ENCODE measurements at places on chromosomes 4 and X.

DNA sequence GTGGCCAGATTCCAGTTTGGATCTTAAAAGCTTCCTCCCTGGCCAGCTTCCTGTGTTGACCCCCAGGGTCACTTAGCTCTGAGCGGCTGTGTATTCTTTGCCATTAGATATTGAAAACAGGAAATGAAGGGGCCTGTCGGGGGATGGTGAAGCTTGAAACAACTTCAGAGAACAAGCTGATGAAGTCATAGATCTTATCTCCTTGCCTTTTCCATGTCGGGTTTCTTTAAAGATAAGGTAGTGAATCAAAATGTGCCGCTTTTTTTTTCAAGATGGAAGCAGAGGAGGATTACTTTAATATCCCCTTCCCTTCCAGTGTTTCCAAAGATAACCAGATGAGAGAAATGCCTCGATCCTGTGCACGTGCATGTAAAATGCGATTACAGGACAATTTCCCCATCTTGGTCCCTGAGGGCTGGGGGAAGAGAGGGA, 508.5 kb downstream of the MID1IP1 start:
- DNase-seq: no peak

- DNase-seq: no peak
These were observed 98.4 kb downstream of the PHKA2 start for GRCh38 chrX:18885328-18886004.

DNA sequence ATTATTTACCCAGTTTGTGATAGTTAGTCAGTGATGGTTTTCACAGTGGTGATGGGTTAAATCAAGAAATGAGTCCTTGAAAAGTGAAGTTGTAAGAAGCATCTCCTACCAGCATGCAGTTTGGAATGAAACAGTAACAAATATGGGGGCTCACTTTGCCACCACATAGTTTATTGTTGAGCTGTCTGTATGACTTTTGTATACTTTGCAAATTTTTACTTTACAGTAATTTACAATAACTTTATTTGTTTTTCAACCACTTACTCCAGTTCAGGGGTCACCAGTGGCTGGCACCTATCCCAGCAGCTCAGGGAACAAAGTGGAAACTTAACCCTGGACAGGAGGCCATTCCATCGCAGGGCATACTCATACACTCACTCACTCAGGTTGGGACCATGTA, 64.5 kb upstream of the ANKRD50 start:
- DNase-seq: no peak

- no peak for DNase-seq
These were observed 75.6 kb downstream of the AFAP1 start for GRCh38 chr4:7863911-7864681.

DNA sequence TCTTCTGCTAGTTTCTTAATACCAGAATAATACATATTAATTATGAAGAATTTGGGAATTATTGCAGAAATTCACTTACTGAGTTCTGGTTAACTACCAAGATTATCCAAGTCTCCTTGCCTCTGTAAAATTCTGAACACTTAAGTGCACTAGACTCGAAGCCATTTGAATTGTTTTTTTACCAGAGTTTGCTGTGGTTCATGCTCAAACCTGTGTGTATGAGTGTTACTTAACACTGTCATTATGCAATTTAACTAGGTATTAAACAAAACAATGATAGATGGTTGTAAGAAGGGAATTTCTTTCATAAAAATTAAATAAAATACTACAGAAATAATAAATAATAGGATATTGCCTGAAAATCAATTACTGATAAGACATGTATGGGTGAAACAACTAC, 145.6 kb upstream of the FAT4 start:
- no peak for DNase-seq

DNA sequence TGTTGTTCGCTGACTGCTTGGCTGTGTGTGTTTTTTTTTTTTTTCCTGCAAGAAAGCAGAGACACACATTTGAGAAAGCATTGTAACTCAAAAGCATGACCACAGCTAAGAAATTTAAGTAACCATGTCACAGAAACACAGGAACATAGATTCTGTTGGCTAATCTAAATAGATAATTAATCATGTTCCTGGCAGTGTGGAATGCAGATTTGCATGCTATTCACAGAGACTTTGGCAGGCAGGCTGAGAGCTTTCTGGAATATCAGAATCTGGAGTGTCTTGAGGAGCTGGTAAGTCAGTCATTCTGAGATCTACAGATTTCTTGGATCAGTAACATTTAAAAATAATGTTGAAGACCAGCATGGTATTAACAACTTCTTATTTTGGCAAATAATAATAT, 33.2 kb upstream of the SMS start:
- no peak for DNase-seq

- no peak for DNase-seq
These were observed 30.7 kb upstream of the SGMS2 start for GRCh38 chr4:107793996-107794395.

DNA sequence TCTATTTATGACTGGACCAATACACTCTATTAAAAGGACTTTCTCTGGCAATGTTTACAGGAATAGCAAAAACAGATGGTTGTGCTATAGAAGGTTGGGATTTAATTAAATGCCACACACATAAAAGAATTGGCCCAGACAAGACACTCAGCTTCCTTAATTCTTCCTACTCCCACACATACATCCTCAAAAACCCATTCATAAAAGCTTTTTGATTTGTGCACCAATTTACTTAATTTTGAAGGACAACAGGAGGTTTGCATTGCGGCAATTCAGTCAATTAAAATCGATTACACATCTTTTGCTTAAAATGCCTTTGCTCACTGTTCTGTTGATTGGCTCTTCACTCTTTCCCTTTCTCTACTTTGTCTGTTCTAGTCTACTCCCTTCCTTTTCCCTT, 317.1 kb downstream of the CBLL2 start:
- DNase-seq: no peak

DNA sequence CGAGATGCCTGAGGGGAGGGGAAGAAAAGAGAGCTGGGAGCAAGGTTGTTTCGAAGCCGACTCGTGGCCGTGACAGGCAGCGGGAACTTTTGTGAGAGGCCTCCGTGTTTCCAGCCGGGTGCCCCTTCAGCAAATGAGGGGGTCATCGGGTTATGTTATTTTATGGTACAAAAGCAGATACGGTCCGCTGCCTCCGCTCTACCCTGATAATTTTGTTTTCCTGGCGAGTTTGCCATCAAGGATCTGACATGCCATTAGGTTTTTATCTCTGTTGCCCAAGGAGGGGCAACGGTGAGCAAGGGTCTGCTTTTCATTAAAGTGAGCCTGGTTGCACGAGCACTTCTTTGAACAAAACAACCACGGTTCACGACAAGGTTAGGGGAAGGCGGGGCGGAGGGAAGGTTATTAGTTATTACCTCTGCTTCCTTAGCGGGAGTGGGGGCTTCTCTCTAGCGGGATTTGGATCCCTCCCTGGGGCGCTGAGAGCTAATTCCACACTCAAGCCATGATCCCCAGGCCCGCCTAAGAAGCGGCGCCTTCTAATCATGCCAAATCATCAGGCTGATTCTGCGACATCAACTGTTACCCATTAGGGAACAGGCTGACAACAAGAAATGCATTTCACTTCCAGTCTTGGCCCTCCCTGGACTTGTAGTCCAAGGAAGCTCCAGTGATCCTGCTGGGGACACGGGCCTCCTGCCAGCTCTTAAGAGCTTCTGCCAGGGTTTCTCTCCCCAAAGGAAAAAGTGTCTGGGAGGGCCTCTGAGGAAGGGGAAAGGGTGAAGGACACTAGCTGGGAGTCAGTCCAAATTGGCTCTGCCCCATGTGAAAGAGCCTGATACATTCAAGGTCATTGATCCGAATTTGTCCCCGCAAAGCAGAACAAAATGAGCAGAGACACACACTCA, 617.7 kb downstream of the MID1IP1 start:
- no peak for DNase-seq

DNA sequence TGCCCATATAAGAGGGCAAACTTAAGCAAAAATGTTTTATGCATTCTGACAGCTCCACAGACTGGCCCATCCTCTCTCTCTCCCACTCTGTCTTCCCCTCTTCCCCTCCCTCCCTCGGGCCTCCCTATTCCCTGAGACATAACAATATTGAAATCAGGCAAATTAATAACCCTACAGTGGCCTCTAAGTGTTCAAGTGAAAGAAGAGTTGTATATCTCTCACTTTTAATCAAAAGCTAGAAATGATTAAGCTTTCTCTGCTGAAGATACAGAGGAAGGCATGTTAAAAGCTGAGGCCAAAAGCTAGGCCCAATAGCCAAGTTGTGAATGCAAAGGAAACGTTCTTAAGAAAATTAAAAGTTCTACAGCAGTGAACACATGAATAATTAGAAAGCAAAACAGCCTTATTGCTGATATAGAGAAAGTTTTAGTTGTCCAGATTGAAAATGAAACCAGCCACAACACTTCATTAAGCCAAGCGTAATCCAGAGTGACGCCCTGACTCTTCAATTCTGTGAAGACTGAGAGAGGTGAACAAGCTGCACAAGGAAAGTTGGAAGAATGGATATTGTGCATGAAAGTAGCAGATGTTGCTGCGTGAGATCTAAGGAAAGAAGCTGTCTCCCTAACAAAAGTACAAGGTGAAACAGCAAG, 54.9 kb downstream of the USO1 start:
- no peak for DNase-seq

- DNase-seq: no peak
These were observed 347.8 kb upstream of the PITX2 start for GRCh38 chr4:110970642-110971041.

DNA sequence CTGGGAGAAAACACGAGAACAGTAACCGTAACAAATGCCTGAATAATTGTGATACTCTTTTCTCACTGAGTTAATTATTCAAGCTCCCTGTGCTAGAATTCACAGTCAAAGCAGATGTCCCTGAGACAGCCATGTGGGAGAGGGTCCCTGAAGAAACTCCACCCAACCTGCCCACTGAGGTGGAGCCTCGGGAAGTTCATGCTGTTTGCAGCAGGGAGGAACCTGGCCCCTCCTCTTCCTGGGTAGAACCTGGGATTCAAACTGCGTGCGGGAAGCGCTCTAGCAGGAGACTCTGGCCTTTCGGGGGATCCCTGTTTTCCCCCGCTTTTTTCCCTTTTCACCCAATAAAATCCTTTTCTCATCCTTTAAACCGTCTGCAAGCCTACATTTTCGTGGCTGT, 20.2 kb upstream of the RHOH start:
- no peak for DNase-seq

DNA sequence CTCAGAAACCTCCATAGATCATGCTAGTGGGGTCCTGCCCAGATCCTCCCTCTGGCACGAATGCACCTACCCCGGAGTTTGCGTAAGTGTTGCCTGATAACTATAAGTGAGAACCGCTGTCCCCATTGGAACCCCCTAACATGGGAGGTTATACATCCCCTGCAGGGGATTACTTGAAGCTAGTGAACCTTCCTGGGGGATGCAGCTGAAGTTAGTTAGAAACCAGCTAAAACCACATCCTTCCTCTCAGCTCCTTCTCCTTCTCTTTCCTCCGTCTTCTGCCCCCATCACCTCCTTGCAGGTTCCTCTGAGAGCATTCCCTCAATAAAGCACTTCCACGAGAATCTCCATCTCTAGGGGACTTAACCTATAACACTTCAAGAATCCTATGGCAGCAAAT, 95.0 kb downstream of the ZNF827 start:
- no peak for DNase-seq

DNA sequence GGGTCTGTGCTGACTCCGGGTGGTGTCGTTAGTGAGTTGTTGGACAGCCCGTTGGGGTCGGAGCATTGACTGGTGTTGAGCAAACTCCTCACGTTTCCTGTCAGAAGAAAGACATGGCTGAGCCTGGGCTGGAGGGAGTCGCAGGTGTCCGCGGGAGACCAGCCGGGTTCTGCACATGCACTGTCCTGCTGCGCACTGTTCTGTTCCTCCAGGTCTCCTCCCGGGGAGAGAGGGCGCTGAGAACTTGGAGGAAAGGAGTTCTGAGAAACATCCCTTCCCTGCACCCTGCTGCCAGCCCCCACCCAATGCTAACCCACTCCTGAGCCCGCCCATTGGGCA, 1.1 kb downstream of the ZNF141 start:
- DNase-seq: no peak

GRCh38 chr4:138951764-138952163, 63.8 kb upstream of the NOCT start:
- no peak for DNase-seq

GRCh38 chr4:72410158-72410557, 158.9 kb downstream of the ADAMTS3 start:
- DNase-seq: no peak

DNA sequence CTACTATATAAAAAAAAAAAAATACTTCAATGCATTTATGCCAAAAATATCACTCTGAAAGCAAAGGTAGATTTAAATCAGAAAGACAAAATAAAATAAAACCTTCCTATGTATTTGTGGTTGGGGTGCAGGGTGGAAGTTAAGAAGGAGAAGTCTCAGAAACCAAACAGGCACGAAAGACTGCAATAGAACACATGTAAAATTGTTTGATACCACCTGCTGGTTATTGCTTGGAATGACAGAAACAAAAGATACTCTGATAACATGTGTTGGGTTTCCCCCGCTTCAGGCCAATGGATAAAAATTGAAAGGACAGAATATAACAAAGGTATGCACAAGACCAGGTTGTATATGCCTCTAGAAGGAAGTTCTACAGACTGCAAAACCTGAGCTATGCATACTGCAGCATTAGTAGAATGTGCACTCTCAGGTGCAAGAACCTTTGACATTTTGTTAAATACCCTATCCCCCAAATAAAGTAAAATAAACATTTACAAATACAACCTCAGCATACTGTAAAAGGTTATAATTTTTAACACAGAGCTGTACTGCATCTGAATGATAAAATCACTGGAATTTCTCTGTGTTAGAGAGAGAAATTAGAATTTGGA, 118.8 kb downstream of the GABRA2 start:
- DNase-seq: no peak

DNA sequence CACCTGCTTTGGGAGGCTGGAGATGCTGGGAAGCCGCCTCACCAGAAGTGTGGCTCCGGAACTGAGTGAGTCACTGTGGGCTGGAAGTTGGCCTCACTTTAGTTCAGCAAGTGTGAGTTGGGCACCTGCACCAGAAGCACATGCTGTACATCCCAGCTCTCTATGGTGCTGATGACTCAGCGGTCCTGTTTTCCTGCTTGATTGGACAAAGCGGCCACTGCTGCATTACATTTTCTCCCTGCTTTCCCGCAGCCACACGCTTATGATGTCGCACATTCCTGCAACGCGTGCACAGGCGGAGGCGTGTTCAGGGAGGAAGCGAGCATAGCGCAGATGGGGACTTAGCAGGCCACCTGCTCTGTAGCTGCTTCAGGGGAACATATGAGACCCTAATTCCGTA, 26.7 kb upstream of the CLDN34 start:
- DNase-seq: no peak

GRCh38 chrX:120452131-120452530, 17.0 kb downstream of the LAMP2 start:
- DNase-seq: no peak

DNA sequence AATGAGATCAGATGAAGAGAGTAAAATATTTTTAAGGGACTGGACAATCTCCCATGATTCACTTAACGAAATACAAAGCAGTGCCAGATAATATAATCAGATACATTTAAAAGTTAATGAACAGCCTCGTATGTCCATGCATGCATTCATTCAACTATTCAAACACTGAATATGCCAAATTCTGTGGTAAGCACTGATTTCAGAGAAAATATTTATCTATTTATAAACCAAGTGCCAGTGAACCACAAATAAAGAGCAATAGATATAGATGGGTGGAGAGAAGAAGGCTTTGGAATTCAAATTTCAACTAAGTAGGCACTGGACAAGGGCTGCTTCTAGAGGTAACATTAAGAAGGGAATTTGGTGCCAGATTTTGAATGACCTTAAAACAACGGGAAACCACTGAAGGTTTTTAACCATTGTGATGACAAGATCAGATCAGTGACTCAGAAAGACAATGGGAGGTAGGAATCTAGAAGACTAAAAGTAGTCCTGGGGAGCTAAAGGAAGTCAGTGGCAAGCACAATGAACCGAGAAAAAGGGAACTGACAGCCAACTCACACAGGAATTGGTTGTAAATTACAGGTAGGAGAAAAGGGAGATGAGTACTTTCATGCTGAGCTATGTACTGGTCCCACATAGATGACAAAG, 14.2 kb downstream of the ELOVL6 start:
- DNase-seq: no peak

Data from NCI-H1436 treated with DMSO at 0.1 percent for 48 hours (cell line).